Osteoblast (primary cell): ENCODE measurements at places on chromosomes 2 and 18. TPM values are rescaled to one million over a fixed set of nuclear protein-coding genes. Genes with fewer than 3 reads are reported as not detected.

Gene FOXD4L1
- under 0.01 and 0.29 TPM in 2 replicates for total RNA-seq

Gene PAX8
- total RNA-seq = 1.8 and 2.9 TPM in 2 replicates

Gene GNAL
- total RNA-seq = 0.59 and 0.72 TPM in 2 replicates

Gene RAX
- not detected in 2 replicates for total RNA-seq

Gene VWA3B
- 0.59 TPM in 1 of 2 replicates, not detected in the other for total RNA-seq

Gene NT5DC4
- not detected in 2 replicates for total RNA-seq

Gene COLEC12
- total RNA-seq = 38.0 and 56.9 TPM in 2 replicates

Gene MGAT4A
- total RNA-seq = under 0.01 and 0.36 TPM in 2 replicates

Gene SEPTIN10
- total RNA-seq = 101 and 107 TPM in 2 replicates

Gene TMEM247
- not detected in 2 replicates for total RNA-seq

Gene IL37
- total RNA-seq = not detected in 2 replicates

Gene CACNB4
- 2.4 and 4.3 TPM in 2 replicates for total RNA-seq

Gene LRRTM4
- under 0.01 TPM in 1 of 2 replicates, not detected in the other for total RNA-seq

GRCh38 chr2:58204195-58204959, 36.7 kb downstream of the FANCL start:
- H3K36me3 ChIP-seq = no peaks in the 10 kb centered on the region
- DNase-seq = no peak
- H3K27ac ChIP-seq = no peak overlapping the region
- no peak overlapping the region for H3K4me3 ChIP-seq
- no peaks in the 10 kb centered on the region for H3K27me3 ChIP-seq

GRCh38 chr2:239727182-239727775, 297.9 kb downstream of the NDUFA10 start:
- no peaks in the 10 kb centered on the region for H3K4me1 ChIP-seq
- no peak overlapping the region for H3K27ac ChIP-seq
- H3K36me3 ChIP-seq = no peaks in the 10 kb centered on the region

GRCh38 chr2:207993151-207993763, 32.1 kb downstream of the PLEKHM3 start:
- DNase-seq = no peak
- peaks cover 21% of the 10 kb centered on the region for H3K4me1 ChIP-seq
- no peaks in the 10 kb centered on the region for H3K36me3 ChIP-seq
- no peaks in the 10 kb centered on the region for H3K27me3 ChIP-seq

GRCh38 chr2:97849881-97850528, 136.6 kb downstream of the ZAP70 start:
- no peak for DNase-seq
- H3K4me1 ChIP-seq = no peaks in the 10 kb centered on the region
- no peak overlapping the region for H3K4me3 ChIP-seq
- no peaks in the 10 kb centered on the region for H3K36me3 ChIP-seq

- no peaks in the 10 kb centered on the region for H3K4me1 ChIP-seq
- no peaks in the 10 kb centered on the region for H3K27me3 ChIP-seq
- no peak overlapping the region for H3K4me3 ChIP-seq
- peak; percentile 94 for DNase-seq
- peaks cover 35% of the 10 kb centered on the region for H3K36me3 ChIP-seq
Measured at GRCh38 chr2:10048501-10049171, 5.3 kb downstream of the KLF11 start.

GRCh38 chr2:238817382-238817781, 30.5 kb upstream of the TWIST2 start:
- H3K27ac ChIP-seq = no peak overlapping the region
- no peak overlapping the region for H3K4me3 ChIP-seq
- H3K27me3 ChIP-seq = peaks cover 6% of the 10 kb centered on the region
- DNase-seq = no peak

GRCh38 chr2:217960351-217960750, 42.4 kb downstream of the TNS1 start:
- H3K27ac ChIP-seq = no peak overlapping the region
- no peak for DNase-seq
- H3K27me3 ChIP-seq = no peaks in the 10 kb centered on the region
- H3K4me1 ChIP-seq = peaks cover 16% of the 10 kb centered on the region

GRCh38 chr2:222866358-222866960, 5.6 kb downstream of the ACSL3 start:
- no peak overlapping the region for H3K27ac ChIP-seq
- peaks cover 26% of the 10 kb centered on the region for H3K4me1 ChIP-seq
- no peaks in the 10 kb centered on the region for H3K27me3 ChIP-seq
- no peak for DNase-seq

DNA sequence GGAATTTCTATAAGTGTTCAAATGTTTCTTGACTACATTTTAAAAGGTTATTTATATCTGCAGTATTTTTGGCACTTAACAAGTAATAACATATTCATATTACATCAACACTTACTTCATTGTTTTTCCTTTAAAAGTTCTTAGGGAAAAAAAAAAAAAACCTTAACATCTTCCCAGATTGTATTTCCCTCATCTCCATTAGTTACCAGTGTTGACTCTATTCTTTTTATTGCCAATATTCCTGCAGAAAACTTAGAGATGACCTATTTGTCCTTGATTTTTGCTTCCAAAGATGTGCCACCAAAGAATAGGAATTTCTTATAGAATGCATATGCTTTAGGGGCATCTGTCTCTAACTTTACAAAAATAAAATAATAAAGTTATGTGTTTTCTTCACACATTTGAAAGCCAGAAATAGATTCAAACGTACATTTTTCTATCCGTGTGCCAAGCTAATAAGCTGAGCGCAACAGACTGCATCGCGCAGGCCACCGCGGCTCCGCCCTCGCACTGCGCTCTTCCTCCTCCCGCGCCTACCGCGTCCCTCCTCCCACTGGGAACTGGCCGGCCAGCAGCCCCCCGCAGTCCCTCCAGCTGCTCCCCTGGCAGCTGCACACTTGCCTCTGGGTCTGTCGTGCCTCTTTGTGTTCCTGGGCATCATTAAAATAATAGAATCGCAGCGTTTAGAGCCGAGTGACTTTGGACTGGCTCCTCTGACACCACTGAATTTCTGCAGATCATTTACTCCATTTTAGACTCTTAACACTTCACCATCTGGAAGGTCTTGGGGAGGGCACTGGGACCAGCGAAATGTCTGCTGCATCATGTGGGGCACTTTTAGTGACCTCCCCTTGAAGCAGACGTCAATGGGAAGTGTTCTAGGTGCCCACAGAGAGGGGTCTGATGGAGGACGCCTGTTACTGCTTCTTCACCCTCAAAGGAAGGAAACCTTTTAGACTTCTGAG, 21.2 kb upstream of the NAB1 start:
- DNase-seq = peak; percentile 73
- no peaks in the 10 kb centered on the region for H3K36me3 ChIP-seq
- no peaks in the 10 kb centered on the region for H3K27me3 ChIP-seq
- peak overlapping the region; percentile 7 for H3K27ac ChIP-seq

GRCh38 chr2:216283038-216283900, 89.0 kb downstream of the MARCHF4 start:
- H3K27ac ChIP-seq = no peak overlapping the region
- H3K36me3 ChIP-seq = no peaks in the 10 kb centered on the region
- no peak overlapping the region for H3K4me3 ChIP-seq
- no peaks in the 10 kb centered on the region for H3K27me3 ChIP-seq

- no peak overlapping the region for H3K27ac ChIP-seq
- no peaks in the 10 kb centered on the region for H3K36me3 ChIP-seq
- H3K27me3 ChIP-seq = no peaks in the 10 kb centered on the region
- no peak overlapping the region for H3K4me3 ChIP-seq
- peaks cover 4% of the 10 kb centered on the region for H3K4me1 ChIP-seq
- no peak for DNase-seq
Measured at GRCh38 chr2:128724972-128725371, 406.3 kb upstream of the HS6ST1 start.

GRCh38 chr2:112782234-112782799, 2.0 kb downstream of the IL1A start:
- no peaks in the 10 kb centered on the region for H3K27me3 ChIP-seq
- no peak overlapping the region for H3K27ac ChIP-seq
- H3K36me3 ChIP-seq = no peaks in the 10 kb centered on the region
- no peak for DNase-seq
- peaks cover 10% of the 10 kb centered on the region for H3K4me1 ChIP-seq
- no peak overlapping the region for H3K4me3 ChIP-seq

DNA sequence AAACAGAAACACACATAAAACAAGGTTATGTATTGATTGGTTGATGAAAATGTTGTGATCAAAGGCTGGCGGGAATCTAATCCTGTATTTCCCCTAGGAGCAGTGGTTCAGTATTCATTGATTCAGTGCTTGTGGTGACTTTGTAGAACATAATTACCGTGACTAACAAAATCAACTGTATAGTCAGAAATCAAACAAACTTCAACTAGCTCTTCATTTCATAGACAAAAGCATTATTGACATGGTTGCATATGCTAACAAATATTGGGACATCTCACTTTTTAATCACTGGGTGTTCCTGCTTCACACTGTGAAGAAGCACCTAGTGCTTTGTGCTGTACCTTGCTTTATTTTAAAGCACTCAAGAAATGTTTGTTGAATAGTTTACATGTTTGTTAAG, 41.4 kb downstream of the USP14 start:
- no peaks in the 10 kb centered on the region for H3K27me3 ChIP-seq
- peaks cover 6% of the 10 kb centered on the region for H3K4me1 ChIP-seq
- H3K27ac ChIP-seq = no peak overlapping the region
- no peak for DNase-seq
- H3K36me3 ChIP-seq = peaks cover 50% of the 10 kb centered on the region

DNA sequence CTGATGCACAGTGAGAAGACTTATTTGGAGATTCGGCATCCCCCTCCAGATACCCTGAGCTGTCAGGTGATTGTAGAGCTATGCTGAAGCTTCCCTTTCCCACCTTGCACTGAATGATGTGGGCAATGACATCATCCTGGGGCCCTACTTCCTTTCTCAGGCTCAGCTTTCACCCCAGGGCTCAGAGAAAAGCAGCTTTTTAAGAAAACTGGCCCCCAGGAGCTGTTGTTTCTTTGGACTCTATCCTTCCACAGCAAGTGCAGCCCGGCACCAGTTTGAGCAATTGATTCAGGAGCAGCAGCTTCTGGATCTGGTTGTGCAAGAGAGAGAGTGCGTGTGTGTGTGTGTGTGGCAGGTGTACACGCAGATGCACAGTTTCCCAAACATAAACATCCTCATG, 251.3 kb downstream of the ANAPC1 start:
- no peaks in the 10 kb centered on the region for H3K4me1 ChIP-seq
- no peak overlapping the region for H3K4me3 ChIP-seq
- no peak for DNase-seq

DNA sequence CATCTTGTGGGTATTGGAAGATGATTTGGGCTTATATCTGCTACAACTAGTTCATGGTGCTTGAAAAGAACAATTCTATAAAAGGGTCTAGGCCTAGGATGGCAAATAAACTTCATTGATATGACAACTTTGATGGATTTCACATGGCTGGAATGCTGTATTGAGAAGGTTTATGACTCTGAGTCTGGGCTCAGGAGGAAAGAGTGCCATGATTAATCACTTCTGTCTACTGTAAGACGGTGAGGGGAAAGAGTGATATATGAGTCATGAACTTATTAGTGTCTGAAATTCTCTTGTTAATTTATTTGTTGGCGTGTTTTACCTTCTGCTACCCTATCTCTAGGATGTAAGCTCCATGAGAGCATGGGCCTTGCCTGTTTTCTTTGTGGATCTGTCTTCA, 17.0 kb upstream of the ADCYAP1 start:
- H3K4me3 ChIP-seq = no peak overlapping the region
- no peak for DNase-seq
- no peaks in the 10 kb centered on the region for H3K36me3 ChIP-seq
- H3K27me3 ChIP-seq = no peaks in the 10 kb centered on the region
- H3K27ac ChIP-seq = no peak overlapping the region
- no peaks in the 10 kb centered on the region for H3K4me1 ChIP-seq

GRCh38 chr2:79100285-79100684, 12.5 kb upstream of the REG1B start:
- DNase-seq = no peak
- no peaks in the 10 kb centered on the region for H3K4me1 ChIP-seq
- no peaks in the 10 kb centered on the region for H3K27me3 ChIP-seq
- no peaks in the 10 kb centered on the region for H3K36me3 ChIP-seq

GRCh38 chr2:75146606-75147332, 52.6 kb downstream of the TACR1 start:
- no peaks in the 10 kb centered on the region for H3K36me3 ChIP-seq
- no peak overlapping the region for H3K4me3 ChIP-seq
- no peak for DNase-seq
- H3K27ac ChIP-seq = no peak overlapping the region
- peaks cover 8% of the 10 kb centered on the region for H3K4me1 ChIP-seq

- no peaks in the 10 kb centered on the region for H3K4me1 ChIP-seq
- H3K4me3 ChIP-seq = no peak overlapping the region
- no peaks in the 10 kb centered on the region for H3K36me3 ChIP-seq
- no peak for DNase-seq
- no peak overlapping the region for H3K27ac ChIP-seq
Measured at GRCh38 chr2:160068906-160069305, 6.5 kb upstream of the PLA2R1 start.

- DNase-seq = no peak
- no peak overlapping the region for H3K27ac ChIP-seq
- no peaks in the 10 kb centered on the region for H3K36me3 ChIP-seq
- H3K27me3 ChIP-seq = no peaks in the 10 kb centered on the region
- no peaks in the 10 kb centered on the region for H3K4me1 ChIP-seq
- no peak overlapping the region for H3K4me3 ChIP-seq
Measured at GRCh38 chr2:220452561-220452960, 825.1 kb downstream of the SLC4A3 start.

GRCh38 chr2:6877402-6878304, at the start of gene RSAD2:
Gene RSAD2 (plus strand): TSS chr2:6877777. CDS start chr2:6877801, 24 bp downstream.
- H3K4me1 ChIP-seq = no peaks in the 10 kb centered on the region
- no peak within 1 kb of the TSS for H3K27ac ChIP-seq
- DNase-seq = peak; percentile 9
- no peaks in the 10 kb centered on the region for H3K36me3 ChIP-seq
- H3K4me3 ChIP-seq = peak within 1 kb of the TSS; percentile 56

- peak overlapping the region; percentile 70 for H3K27ac ChIP-seq
- no peaks in the 10 kb centered on the region for H3K27me3 ChIP-seq
- peaks cover 24% of the 10 kb centered on the region for H3K4me1 ChIP-seq
- no peak for DNase-seq
Measured at GRCh38 chr2:44135296-44135695, 33.4 kb upstream of the PPM1B start.

- H3K27ac ChIP-seq = no peak overlapping the region
- DNase-seq = no peak
- no peaks in the 10 kb centered on the region for H3K4me1 ChIP-seq
- H3K27me3 ChIP-seq = no peaks in the 10 kb centered on the region
- H3K4me3 ChIP-seq = no peak overlapping the region
Measured at GRCh38 chr2:138724327-138724726, 55.9 kb downstream of the NXPH2 start.

GRCh38 chr2:47652061-47652690, 130.8 kb upstream of the MSH6 start:
- DNase-seq = peak; percentile 14
- peaks cover 41% of the 10 kb centered on the region for H3K27me3 ChIP-seq
- H3K27ac ChIP-seq = no peak overlapping the region
